NCI-H1417 treated with DMSO at 0.1 percent for 48 hours (cell line): ENCODE measurements at places on chromosomes 2 and 18.

DNA sequence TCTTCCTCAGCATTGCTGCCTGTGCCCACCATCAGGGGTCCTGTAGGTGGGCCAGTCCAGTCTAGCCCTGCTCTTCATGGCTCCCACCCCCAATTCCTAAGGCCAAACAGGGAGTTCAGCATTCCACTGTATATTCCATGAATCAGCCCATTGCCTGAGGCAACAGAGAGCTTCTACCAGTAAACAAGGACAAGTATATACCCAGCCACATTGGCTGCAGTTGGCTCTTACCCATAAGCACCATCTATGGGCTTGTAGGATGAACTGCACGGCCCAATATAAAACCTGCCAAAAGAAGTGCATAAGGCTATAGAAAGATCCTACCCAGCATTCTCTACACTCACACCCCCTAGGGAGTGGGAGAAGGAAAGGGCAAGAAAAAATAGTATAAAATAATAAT is 95.1 kb upstream of the SALL3 start:
- DNase-seq = no peak

- DNase-seq = no peak
Measured at GRCh38 chr2:27569398-27569797, 13.4 kb upstream of the ZNF512 start.

DNA sequence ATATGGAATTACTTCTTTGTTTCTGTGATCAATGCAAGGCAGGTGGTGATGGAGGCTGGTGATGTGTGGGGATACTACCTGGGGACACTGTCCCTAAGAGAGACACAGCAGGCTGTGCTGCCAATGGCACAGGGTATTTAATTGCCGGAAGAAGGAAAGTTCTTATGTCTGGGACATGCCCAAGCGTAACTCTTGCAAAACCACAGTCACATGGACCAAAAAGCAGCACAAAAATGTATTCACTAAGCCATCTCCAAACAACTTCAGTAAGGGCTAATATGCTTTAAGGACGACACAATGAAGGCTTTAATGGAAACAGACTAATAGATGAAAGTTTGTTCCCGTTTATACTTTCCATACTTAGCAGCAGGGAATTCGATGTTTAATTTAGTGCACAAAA is 49.7 kb upstream of the AP1S3 start:
- DNase-seq = no peak

- DNase-seq = no peak
Measured at GRCh38 chr18:31990823-31991222, 27.8 kb upstream of the RNF125 start.

GRCh38 chr18:67730886-67731285 is 214.4 kb upstream of the DSEL start:
- DNase-seq = no peak

DNA sequence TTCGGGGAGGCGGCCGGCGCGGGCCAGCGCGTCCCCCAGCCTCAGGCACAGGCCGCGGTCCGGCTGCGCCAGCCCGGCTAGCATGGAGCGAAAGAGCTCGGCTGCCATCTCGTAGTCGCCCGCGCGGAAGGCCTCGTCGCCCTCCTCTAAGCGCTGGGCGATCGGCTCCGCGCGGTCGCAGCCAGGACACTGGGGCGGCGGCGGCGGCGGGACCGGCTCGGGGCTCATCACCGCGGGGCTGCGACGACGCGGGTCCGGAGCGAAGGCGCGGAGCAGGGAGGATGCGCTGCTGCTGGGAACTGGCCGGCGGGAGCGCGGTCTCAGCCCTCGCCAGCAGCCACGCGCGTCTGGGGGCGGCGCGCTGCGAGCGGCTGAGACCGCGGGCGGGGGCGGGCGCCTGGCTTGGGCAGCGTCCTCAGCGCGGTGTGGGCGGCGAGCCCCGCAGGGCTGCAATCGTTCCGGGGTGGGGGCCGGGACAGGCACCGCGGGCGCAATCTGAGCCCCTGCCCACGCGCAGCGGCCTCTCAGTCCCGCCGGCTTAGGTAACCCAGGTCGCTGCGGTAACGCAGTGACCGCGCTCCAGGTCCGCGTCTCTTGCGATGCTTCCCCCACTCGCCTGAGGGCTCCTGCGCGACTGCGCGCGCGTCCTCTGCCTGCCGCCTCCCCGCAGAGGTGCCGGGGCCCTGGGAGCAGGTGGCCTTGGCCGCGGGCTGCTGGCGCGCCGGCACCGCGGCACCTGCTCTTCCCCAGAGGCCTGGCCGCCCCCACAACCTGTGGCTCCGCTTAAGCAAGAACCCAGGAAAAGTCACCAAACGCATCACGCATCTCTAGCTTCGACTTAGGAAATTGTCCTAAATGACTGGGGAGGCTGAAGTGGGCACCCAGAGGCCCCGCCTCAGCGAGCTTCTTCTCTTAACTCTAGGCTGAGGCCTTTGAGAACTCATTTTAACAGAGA is at the start of gene LONRF2:
Gene LONRF2 (minus strand): TSS at position 636 of the 955 bp plus-strand sequence. CDS start 408 bp downstream, at position 228.
- DNase-seq = peak; percentile 59

DNA sequence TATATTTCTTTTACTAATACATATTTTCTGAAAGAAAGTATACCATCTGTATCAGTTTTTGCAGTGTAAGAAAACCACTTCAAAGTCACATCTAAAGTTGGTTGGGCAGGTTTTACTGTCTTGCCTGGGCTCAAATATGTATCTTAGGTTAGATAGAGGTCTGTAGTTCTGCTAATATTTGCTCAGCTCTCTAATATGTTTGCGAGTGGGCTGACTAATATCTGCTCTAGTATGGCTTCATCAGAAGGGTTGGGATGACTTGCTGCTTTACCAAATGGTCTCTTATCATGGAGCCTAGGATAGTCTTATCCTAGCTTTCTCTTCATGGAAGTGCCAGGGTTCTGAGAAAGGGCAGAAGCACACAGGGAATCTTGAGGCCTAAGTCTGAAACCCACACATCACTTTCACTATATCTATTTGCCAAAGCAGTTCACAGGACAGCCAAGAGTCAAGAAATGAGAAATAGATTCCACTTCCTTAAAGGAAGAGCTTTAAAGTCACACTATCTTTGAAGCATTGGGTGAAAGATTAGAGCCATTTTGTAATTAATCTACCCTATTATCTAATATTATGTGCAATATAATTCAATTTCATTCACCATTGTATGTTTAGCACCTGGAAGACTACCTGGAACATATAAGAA is 610.0 kb downstream of the KCNJ3 start:
- DNase-seq = no peak

- DNase-seq = no peak
Measured at GRCh38 chr2:48345176-48345575, 184.8 kb upstream of the STON1 start.

GRCh38 chr2:42558827-42559226 is 9.6 kb upstream of the MTA3 start:
- DNase-seq = no peak

DNA sequence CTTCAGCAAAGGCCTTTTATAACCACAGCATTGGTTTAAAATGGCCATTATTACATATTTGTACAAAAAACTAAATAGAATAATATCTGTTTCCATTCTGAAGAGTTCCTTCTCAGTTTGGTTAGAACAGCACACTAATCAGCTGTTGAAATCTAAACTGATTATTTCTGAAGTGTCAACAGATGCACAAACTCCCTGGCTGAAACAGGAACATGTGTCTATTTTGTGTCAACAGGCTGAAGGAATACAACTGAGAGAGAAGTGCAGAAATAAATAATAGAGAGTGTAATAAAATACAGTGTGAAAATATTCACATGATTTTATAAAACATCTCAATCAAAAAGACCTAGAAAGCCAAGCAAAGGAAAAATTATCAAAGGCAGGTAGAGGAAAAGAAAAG is 29.7 kb downstream of the IKZF2 start:
- no peak for DNase-seq

DNA sequence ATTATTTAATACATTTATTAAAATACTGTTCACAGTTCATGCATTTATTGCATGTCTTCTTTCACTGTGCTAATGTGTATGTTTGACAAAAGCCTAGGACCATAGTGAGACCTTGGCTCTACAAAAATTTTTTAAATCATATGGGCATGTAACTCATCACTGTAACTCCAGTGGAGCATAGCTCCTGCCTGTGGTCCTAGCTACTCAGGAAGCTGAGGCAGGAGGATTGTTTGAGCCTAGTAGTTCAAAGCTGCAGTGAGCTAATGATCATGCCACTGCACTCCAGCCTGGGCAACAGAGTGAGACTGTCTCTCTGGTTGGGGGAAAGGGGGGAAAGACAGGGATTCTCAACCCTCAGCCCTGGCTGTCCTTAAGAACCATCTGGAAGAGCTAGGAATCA is 137.8 kb downstream of the PRKCE start:
- DNase-seq = no peak

DNA sequence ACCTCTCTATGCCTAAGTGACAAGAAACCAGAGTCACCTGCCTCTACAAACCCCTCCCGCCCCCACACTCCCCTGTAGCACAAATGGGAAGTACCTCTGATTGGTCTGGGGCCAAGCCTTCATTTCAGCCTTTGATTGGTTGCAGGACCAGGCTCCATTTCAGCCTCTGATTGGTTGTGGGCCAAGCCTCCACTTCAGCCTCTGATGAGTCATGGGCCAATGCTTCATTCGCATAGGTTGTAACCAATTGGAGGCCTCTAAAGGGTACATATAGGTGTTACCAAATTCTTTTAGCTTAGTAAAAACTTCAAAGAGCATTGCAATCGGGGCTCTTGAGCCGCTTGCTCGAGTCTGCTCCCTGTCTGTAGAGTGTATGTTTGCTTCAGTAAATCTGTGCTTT is 25.0 kb downstream of the CCDC102B start:
- no peak for DNase-seq

GRCh38 chr2:133765658-133766057 is 197.4 kb upstream of the NCKAP5 start:
- no peak for DNase-seq

- DNase-seq = no peak
Measured at GRCh38 chr2:166091439-166091838, 36.4 kb downstream of the SCN1A start.

- no peak for DNase-seq
Measured at GRCh38 chr2:19671916-19672315, 229.9 kb downstream of the TTC32 start.

DNA sequence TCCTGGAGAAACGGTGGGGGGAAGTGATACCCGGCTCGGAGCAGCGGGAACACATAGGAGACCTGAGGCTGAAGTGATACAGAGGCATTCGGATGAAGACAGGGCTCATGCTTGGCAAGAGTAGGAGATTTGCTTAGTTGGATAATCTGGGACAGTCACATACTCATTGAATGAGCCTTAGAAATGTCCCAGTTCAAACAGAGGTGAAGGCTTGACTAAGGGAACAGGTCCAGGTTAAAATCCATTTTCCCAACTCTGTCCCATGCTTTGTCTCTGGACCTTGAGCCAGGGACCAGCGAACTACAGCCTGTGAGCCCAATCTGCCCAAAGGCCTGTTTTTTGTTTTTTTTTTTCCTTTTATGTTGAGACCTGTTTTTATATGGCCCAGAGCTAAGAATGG is 1.3 kb downstream of the UGT1A6 start:
- DNase-seq = no peak

GRCh38 chr2:29373870-29374269 is 258.7 kb downstream of the CLIP4 start:
- no peak for DNase-seq

GRCh38 chr2:141316103-141316502 is 814.7 kb downstream of the LRP1B start:
- DNase-seq = no peak

GRCh38 chr18:58844871-58845270 is 19.8 kb upstream of the ZNF532 start:
- DNase-seq = no peak

DNA sequence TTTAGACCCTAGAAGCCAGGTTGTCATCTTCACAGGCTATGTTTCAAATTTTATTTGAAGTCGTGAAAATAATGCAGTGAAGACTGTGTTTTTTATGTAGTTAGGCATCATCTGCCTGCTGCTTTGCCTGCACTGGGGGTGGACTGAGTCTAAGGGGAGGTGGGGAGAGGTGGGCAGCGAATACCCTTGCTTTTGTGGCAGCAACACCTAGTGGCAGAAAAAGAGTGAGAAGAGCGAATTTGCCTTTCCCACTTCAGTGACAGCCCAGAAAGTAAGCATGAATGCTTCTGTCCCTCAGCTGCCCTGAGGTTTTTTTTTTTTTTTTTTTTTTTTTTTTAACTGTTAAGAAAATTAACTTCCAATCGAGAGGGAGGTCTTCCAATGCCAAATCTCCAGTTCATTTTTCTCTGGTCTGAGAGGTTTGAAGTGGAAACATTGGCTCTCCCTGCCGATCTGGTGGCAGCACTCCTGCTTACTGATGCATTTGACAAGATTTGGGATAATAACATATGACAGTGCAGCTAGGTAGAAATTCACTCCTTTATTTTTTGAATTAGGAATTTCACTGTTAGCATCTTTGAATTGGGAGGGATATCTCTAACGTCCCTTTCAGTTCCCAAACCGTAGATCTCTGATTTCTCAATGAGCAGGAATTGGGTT is 60.3 kb upstream of the LYPD6B start:
- DNase-seq = no peak

- DNase-seq = no peak
Measured at GRCh38 chr18:56522816-56523215, 115.6 kb downstream of the TXNL1 start.

DNA sequence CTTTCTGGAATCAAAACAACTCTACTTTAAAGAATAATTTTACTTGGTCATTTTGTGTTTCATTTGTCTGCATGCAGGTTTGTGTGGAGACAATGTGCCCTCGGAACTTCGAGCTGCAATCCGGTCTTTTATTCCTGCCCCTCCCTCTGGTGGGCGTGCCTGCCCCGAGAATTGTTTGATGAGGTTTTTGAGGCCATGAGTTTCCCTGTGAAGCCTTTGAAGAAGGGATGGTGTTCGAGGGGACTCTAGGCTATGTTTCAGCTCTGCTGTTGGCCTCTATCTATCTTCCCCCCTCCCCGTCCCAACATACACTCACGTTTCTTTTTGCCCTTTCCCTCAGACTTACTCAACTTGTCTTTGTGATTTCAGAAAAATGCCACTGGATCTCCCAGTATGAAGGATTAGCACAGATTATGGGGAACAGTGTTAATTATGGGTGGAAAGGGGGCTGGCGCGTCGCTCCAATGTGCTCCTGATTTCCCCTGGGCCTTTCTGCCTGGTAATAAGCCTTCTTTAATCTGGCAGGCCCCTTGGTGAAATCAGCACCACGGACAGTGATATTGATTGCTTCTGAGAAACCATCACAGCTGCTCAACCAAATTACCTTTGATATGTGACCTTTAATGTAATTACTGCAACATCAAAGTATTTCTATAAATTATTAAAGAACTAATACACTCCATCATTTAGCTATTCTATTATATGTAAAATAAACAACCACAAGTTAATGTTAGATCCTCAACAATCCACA is 82.2 kb downstream of the CELF4 start:
- no peak for DNase-seq
